ENCODE measurements at places on chromosomes 4 and X. TPM values are rescaled to one million over a fixed set of nuclear protein-coding genes. Genes with fewer than 3 reads are reported as not detected.

OPRPN gene
- total RNA-seq = not detected

KLKB1 gene
- not detected for total RNA-seq

HMX1 gene
- total RNA-seq = not detected

MAGEA2B gene
- total RNA-seq = not detected

GLRA3 gene
- not detected for total RNA-seq

CHRDL1 gene
- total RNA-seq = under 0.01 TPM

GAGE12F gene
- total RNA-seq = not detected

EREG gene
- total RNA-seq = 5.2 TPM

ADGRL3 gene
- 1.3 TPM for total RNA-seq

SPANXA1 gene
- not detected for total RNA-seq

MAGEC2 gene
- not detected for total RNA-seq

FGF5 gene
- 6.1 TPM for total RNA-seq

NHSL2 gene
- 9.7 TPM for total RNA-seq

MCF2 gene
- total RNA-seq = under 0.01 TPM

MAGIX gene
- 1.9 TPM for total RNA-seq

ERCC6L gene
- 5.6 TPM for total RNA-seq

SHROOM2 gene
- total RNA-seq = 5.8 TPM

FAM9C gene
- total RNA-seq = under 0.01 TPM

LPAR4 gene
- 0.32 TPM for total RNA-seq

BEX2 gene
- total RNA-seq = 2.3 TPM

LNX1 gene
- total RNA-seq = 0.43 TPM

FATE1 gene
- total RNA-seq = not detected

MPP1 gene
- total RNA-seq = 11.7 TPM

ZBTB33 gene
- 12.9 TPM for total RNA-seq

G6PD gene
- 128 TPM for total RNA-seq

CXorf66 gene
- total RNA-seq = not detected

S100G gene
- not detected for total RNA-seq

HTT gene
- 65.2 TPM for total RNA-seq

PPM1K gene
- total RNA-seq = 38.4 TPM

GATA1 gene
- total RNA-seq = not detected

NLRP2B gene
- total RNA-seq = not detected

PABPC1L2B gene
- not detected for total RNA-seq

IL13RA2 gene
- total RNA-seq = 2.3 TPM

AFM gene
- total RNA-seq = not detected

DCAF12L2 gene
- not detected for total RNA-seq

SERTM2 gene
- 1.3 TPM for total RNA-seq

PNMA6A gene
- total RNA-seq = 0.43 TPM

TMEM192 gene
- 6.8 TPM for total RNA-seq

KIT gene
- 5.5 TPM for total RNA-seq

ARSD gene
- total RNA-seq = 13.4 TPM

PDZD4 gene
- total RNA-seq = 0.32 TPM

Measured in fibroblast of villous mesenchyme (primary cell).